Activated CD8-positive, alpha-beta memory T cell treated with anti-CD3 and anti-CD28 coated beads, Interleukin-2, amount 10 ng/mL, durations not matched to agents 7 days and 5 days (primary cell): ENCODE measurements at places on chromosomes 16 and 17. TPM values are rescaled to one million over a fixed set of nuclear protein-coding genes. Genes with fewer than 3 reads are reported as not detected.

The SPECC1 gene
- total RNA-seq = 11.4 TPM

The GNGT2 gene
- 45.3 TPM for total RNA-seq

The NPIPA3 gene
- not detected for total RNA-seq

The NSF gene
- total RNA-seq = 50.0 TPM

The MAPT gene
- total RNA-seq = 0.15 TPM

The ZNF18 gene
- 9.3 TPM for total RNA-seq

The GAS7 gene
- total RNA-seq = 2.1 TPM

- DNase-seq = no peak
These were observed at the start of gene PPP1R9B for GRCh38 chr17:50150354-50151040. Gene PPP1R9B, minus strand, starts transcription at chr17:50150677. Its CDS starts 164 bp downstream, at chr17:50150513.

DNA sequence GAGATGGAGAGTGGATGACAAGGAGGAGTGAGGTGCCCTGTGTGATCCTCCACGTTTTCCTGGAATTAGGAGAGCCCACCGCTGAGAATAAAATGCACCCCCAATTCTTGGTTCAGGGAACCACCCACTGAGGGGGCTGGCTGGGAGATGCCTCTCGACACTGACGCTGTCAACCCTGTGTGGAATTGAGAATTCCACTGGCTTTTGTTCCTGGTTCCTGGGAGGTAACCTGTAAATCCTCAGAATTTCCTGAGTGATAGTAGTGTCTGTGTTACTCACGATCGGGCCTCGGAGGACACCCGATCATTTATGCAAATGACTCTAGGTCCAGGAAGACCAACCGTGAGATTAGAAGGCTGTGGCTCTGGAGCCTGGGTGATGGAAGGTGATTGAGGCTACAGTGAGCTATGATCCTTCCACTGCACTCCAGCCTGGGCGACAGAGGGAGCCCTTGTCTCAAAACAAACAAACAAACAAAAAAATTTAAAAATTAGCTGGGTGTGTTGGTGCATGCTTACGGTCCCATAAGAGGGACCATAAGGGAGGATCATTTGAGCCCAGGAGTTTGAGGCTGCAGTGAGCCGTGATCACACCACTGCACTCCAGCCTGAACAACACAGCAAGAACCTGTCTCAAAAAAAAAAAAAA is 11.7 kb upstream of the PRPSAP1 start:
- no peak for DNase-seq

GRCh38 chr16:29854520-29855100 is 8.4 kb downstream of the CDIPT start:
- no peak for DNase-seq

DNA sequence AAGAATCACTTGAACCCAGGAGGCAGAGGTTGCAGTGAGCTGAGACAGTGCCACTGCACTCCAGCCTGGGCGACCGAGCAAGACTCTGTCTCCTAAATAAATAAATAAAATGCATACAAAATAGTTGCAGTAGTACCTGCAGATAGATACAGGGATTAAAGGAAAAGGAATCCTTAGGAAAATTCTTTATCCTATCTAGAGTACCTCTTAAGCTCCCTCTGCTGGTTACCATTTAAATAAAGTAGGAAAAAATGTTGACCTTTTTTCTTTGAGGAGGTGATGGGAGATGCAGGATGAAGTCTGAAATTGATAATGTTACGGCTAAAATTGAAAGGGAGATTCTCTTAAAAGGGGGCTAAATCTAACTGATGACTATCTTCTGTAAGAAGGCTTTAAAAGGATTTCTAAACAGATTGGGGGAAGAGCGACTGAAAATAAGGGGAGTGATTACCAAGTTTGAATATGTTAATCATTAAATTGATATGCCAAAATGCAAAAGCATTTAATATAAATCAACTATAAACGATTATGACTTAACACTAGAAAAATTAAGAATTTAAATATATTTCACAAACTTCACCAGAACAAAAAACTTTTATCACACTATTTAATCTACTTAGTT is 29.4 kb downstream of the C16orf87 start:
- DNase-seq = no peak

DNA sequence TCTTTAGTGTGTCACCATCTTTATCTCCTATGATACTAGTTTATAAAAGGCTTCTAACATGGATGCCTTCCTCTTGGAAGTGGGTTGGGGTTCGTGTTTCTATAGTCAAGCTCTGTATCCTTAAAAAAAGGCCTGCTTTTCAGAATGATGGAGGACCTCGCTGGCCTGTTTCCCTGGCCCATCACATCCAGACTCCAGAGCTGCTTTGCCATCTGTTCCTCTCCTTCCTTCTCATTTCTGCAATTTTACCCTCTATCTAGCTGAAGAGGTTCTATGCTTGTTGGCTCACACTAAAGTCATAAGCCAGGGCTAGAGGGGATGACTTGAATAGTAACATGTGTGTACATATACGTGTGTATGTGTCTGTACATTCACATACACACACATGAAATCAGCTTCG is 450.8 kb upstream of the HSBP1 start:
- no peak for DNase-seq

- peak; percentile 80 for DNase-seq
These were observed 4.9 kb downstream of the OR4D1 start for GRCh38 chr17:58153046-58153445.

DNA sequence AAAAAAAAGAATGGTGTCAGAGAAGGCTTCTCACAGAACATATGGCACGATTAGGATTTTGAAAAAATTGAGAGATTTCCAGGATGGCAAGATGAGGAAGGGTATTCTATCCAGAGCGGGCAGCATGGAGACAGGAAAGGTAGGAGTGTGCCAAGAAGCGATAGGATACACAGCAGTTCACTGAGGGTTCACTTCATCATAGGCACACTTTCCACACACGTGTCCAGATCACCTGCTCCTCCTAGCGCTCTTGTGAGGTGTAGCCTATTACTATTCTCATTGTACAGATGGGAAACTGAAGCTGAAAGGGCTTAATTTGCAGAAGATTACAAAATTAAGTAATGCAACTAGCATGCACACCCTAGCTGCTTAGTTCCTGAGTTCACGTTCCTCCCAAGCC is 6.2 kb upstream of the ELAC2 start:
- DNase-seq = no peak

GRCh38 chr16:8377864-8378263 is 212.4 kb downstream of the TMEM114 start:
- no peak for DNase-seq

DNA sequence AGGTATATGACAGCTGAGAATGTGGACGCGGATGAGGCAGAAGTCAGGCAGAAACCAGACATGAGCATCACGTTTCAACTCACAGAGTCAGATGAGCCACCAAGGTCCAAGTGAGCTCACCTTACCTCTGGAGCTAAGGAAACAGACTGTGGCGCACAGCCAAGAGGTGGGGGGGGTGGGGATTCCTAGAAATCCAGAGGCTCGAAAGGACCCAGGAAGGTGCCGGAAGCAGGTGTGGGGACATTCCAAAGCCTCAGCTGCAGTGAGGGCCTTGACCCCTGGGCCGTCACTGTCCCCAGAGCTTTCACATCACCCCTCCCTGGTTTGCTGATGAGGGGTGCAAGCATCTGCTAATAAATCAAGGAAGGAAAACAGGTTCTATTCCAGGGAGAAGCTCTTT is 29.3 kb upstream of the RCVRN start:
- DNase-seq = no peak

DNA sequence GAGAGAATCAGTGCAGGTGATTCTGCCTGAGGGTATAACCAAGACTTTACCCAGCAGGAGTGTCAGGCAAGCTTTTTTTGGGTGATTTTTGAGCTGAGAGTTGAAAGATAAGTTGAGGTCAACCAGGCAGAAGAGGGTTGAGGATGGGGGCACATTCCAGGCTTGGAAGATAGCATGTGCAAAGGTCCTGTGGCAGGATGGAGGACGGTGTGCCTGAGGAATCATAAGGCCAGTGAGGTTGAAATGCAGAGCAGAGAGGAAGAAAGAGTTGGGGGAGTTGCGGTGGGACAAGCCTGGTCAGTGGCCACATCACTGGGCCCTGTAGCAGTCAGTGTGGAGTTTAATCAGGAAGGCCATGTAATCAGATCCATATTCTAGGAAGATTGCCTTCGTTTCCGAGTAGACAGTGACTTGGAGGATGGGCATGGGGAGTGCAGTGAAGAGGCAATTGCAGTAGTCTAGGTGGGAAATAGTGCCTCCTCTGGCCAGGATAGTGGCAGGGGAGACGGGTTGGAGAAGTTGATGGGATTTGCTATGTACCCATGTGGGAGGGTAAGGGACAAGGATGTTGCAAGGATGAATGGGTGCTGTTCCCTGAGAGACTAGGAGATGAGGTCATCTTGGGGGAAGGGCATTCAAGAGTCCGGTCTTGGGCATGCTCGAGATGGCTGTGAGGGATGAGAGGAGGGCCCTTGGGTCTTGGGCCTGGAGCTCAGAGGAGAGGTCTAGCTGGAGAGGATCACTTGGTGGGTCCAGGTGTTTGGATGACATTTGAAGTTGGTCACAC is 3.9 kb downstream of the PLEKHG4 start:
- DNase-seq = no peak

GRCh38 chr17:51764387-51764971 is 394.0 kb downstream of the CA10 start:
- peak; percentile 64 for DNase-seq

DNA sequence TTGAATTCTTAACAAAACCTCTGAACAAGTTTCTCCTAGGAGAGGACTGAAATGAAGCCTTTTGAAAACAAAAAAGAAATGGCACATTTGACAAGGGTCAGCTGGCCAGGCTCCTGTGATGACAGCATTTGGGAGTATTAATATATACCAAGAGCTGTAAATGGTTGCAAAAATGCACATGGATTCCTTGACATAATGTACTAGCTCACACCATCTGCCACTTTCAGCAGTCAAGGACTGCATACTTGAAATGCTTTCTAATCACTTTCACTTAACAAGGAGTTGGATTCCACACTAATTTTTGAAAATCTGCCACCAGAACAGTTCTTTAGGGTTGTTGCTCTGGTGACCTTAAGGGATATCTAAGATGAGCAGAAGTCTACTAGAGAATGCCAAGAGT is 236.7 kb upstream of the TOX3 start:
- no peak for DNase-seq

DNA sequence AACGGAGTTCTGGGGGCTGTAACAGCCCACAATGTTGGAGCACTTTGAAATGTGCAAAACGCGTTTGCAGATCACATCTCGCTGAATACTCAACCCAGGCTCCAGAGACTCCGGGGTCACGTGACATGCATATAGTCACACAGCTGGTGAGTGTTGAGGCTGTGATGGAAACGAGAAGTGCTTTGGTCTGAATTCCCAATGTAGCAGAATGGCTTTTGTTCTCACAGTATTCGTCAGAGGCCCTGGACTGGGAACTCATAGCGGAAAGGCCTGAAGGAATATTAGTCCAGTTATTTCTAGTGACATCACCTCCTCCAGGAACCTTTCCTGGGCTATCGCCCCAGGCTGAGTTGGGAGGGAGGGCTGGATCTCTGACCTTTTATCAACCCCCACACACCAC is 95.8 kb upstream of the CRHR1 start:
- DNase-seq = no peak

GRCh38 chr17:81025065-81025740 is 9.7 kb upstream of the BAIAP2 start:
- DNase-seq = no peak

- no peak for DNase-seq
These were observed 100.9 kb downstream of the TOX3 start for GRCh38 chr16:52446080-52446479.

GRCh38 chr16:72935896-72936295 is 112.0 kb downstream of the ZFHX3 start:
- DNase-seq = no peak

- DNase-seq = no peak
These were observed 80.7 kb downstream of the HELZ start for GRCh38 chr17:67164302-67164701.

DNA sequence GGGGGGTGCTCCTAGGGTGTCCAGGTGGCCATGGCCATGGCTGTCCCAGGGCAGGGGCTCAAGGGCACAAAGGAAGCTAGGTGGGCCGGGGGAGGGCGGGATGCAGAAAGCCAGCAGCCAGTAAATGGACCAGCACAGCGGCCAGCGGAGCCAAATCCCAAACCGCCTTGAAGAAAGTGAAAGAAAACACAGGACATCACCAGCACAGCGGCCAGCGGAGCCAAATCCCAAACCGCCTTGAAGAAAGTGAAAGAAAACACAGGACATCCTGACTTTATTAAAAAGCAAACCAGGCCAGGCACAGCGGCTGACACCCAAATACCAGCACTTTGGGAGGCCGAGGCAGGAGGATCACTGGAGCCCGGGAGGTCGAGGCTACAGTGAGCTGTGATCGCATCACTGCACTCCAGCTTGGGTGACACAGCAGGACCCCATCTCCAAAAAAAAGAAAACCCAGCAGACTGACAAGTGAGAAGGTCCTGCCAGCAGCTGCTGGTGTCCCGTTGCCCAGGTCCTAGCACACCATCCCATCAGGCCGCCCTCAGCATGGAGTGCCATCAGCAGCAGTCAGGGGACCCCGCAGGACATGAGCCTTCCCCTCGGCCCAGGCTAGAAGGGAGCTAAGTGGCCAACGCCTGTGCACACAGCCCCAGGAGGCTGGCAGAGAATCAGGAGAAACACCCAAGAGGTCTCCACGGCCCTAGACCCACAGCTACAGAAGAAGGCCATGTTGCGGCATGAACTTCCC is 17.0 kb downstream of the SLC38A10 start:
- DNase-seq = no peak

DNA sequence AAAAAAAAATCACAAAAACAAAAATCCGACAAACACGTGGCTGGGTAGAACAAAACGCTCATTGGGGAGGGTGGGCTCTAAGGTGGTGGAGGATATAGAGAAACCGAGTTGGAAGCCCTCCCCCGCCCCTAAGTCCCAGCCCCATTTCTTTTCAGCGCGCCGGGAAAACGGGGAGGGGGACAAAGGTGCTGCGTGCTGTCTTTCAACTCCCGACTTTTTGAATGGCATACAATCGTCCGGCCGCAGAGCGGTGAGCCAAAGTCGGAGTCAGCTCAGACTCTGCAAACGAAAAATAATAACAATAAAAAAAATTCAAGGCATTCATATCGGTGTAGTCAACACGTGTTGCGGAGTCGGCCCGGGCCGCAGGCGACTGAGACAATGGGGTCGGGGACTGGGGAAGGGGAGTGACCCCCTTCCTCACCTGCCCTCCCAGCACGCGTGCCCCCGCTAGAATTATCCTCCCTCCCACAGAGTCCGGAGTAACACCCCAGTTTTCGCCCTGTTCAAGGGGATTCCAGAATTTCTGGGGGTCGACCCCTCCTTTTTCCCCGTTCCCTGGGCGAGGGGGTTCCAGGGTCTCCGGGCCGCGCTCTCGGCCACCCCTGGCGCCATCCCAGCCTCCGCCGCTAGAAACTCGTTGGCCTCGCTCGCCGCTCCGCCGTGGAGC is 1.7 kb upstream of the IGF2BP1 start:
- peak; percentile 38 for DNase-seq
